Stimulated activated CD4-positive, alpha-beta T cell treated with anti-CD3 and anti-CD28 coated beads, Interleukin-1b, Interleukin-23, amount 100 ng/mL, for 4 hours (primary cell): ENCODE measurements at places on chromosomes 12 and 14.

DNA sequence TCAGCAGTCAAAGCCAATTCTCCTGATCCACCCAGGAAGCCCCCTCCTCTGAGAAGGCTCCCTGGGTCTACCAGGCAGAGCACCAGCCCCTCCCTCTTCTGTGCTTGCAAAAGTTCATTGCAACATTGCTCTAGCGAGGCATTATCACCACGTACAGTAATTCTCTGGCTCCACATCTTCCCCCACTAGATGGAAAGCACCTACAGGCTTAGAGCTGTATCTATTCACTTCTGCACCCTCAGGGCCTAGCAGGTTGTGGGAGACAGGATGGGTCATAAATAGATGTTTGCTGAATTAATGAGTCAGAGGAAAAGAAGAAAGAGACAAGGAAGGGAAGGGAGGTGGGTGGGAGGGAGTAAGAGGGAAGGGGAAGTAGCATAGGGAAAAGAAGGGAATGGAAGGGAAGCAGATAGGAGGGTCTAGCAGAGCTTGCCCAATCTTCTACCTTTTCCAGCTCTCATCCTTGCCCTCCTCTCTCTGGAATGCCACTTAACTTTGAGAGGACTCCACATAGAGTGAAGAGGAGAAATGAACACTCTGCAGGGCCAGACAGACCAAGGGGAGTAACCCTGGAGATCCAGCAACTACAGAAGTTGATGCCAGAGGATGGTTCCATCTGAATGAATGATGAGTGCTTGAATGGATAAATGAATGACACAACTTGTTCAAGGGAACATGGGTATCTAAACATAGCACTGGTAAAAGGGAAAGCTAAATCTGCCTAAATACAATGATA is 42.0 kb upstream of the NT5DC3 start:
- no peak for DNase-seq

DNA sequence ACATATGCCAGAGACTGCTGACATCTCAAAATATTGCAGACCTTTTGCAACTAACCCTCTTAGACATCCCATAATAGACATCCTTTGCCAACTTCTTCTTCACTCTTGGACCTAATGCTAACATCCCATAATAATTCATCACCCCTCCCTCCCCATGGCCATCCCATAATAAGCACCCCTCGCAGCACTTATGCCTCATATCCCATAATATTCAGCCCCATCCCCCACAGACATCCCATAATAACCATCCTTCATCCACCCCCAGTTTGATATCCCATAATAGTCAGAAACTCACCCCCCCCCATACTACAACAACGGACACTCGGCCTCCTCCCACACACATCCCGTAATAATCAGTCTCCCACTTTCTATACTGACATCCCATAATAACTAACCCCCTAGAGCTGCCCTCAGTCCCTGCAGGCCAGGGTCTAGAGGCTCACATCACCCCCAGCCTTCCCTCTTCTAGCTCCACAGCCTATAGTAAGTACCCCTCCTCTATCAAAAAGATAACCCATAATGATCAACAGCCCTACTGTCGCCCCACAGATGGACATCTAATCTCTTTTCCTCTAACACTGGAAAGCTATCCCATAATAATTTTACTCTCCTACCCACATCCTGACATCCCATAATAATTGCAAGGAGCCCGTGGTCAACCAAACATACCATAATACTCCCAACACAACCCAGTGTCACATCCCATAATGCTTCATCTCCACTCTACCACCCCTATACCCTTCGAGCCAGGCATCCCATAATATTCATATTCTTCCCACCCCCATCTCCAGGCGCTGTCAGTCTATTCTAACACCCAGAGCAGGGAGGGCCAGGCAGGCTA is 792 bp upstream of the CHD4 start:
- peak; percentile 35 for DNase-seq

- DNase-seq: no peak
Observed at GRCh38 chr12:70248876-70249275, 5.6 kb downstream of the CNOT2 start.

GRCh38 chr14:41362139-41362538 is 244.5 kb upstream of the LRFN5 start:
- DNase-seq: no peak

- DNase-seq: no peak
Observed at GRCh38 chr12:101521136-101521535, 46.0 kb downstream of the SPIC start.

- no peak for DNase-seq
Observed at GRCh38 chr12:39327510-39327909, 115.4 kb downstream of the KIF21A start.

DNA sequence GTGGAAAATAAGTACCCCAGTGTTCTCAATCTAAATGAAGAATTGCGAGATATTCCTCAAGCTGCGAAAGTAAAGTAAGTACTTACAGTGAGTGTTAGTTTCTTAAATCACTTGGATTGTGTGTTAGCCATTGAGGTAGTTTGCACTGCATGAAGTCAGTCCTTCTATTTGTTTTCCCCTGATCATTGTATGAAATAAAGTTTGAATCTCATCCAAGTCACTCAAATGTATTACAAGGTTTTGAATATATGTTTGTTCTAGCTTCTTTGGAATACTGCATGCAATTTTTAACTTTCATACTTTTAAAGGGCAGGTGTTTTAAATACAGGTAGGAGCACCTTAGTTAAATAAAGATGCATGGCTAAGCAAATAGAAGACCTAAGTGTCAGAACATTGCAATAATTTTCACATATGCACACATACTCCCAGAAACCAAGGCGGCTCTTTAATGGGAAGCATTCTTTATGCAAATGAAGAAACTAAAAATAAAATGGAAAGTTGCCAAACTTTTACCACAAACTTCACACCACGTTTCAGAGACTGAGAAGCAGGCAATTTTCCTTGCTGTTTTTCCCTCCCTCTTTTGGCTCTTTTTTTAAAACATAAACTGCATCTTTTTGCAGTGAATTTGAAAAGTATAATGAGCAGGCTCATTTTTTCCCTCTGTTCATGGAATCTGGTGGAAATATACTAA is 105.6 kb downstream of the GPR135 start:
- DNase-seq: no peak

DNA sequence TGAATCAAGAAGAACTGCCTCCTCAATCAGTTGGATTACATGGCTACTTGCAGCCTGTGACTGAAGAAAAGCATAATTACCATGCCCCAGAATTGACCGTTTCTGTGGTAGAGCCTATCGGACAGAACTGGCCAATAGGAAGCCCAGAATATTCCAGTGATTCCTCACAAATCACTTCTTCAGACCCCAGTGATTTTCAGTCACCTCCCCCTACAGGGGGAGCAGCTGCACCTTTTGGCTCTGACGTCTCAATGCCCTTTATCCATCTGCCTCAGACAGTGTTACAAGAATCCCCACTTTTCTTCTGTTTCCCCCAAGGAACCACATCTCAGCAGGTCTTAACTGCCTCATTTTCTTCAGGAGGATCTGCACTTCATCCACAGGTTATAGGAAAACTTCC is 80.8 kb downstream of the RAD52 start:
- no peak for DNase-seq

GRCh38 chr14:59215322-59215721 is 26.9 kb downstream of the DAAM1 start:
- DNase-seq: no peak
